ENCODE measurements at places on chromosomes 16 and 17. TPM values are rescaled to one million over a fixed set of nuclear protein-coding genes. Genes with fewer than 3 reads are reported as not detected.

GCGR gene
- total RNA-seq, result not detected

SAP30BP gene
- total RNA-seq, result 32.4 TPM

SCNN1G gene
- not detected for total RNA-seq

TRPV3 gene
- 4.7 TPM for total RNA-seq

KRTAP9-4 gene
- total RNA-seq, result not detected

FSCN2 gene
- 1.1 TPM for total RNA-seq

GINS3 gene
- total RNA-seq, result 2.7 TPM

LGALS9C gene
- not detected for total RNA-seq

CACNG4 gene
- total RNA-seq, result not detected

AANAT gene
- total RNA-seq, result not detected

ARMC5 gene
- 12.0 TPM for total RNA-seq

MPP3 gene
- 3.6 TPM for total RNA-seq

KLHL36 gene
- 37.9 TPM for total RNA-seq

ACACA gene
- 29.8 TPM for total RNA-seq

EVPLL gene
- total RNA-seq, result not detected

CD300H gene
- total RNA-seq, result not detected

KCNJ12 gene
- total RNA-seq, result 0.20 TPM

ZNF205 gene
- total RNA-seq, result 11.3 TPM

SCN4A gene
- not detected for total RNA-seq

NDEL1 gene
- total RNA-seq, result 36.6 TPM

TSPAN10 gene
- total RNA-seq, result 1.1 TPM

KRT33A gene
- not detected for total RNA-seq

KRT35 gene
- not detected for total RNA-seq

CCDC144A gene
- 1.3 TPM for total RNA-seq

KRT33B gene
- total RNA-seq, result not detected

DPEP3 gene
- total RNA-seq, result not detected

KRTAP3-1 gene
- not detected for total RNA-seq

DOC2B gene
- 0.12 TPM for total RNA-seq

C16orf46 gene
- 2.1 TPM for total RNA-seq

ADAD2 gene
- not detected for total RNA-seq

NPIPB13 gene
- total RNA-seq, result 1.7 TPM

LITAFD gene
- not detected for total RNA-seq

KCNH6 gene
- not detected for total RNA-seq

APRT gene
- 136 TPM for total RNA-seq

PIRT gene
- not detected for total RNA-seq

CCDC154 gene
- total RNA-seq, result 0.39 TPM

TBC1D3G gene
- not detected for total RNA-seq

CTRB1 gene
- total RNA-seq, result not detected

RSKR gene
- total RNA-seq, result 0.68 TPM

CXCL16 gene
- 6.5 TPM for total RNA-seq

NPIPA5 gene
- total RNA-seq, result 2.9 TPM

FADS6 gene
- not detected for total RNA-seq

PLA2G10 gene
- total RNA-seq, result not detected

CWC25 gene
- 7.5 TPM for total RNA-seq

GP1BA gene
- total RNA-seq, result not detected
